ENCODE measurements at places on chromosomes 2 and 18. TPM values are rescaled to one million over a fixed set of nuclear protein-coding genes. Genes with fewer than 3 reads are reported as not detected.

DNA sequence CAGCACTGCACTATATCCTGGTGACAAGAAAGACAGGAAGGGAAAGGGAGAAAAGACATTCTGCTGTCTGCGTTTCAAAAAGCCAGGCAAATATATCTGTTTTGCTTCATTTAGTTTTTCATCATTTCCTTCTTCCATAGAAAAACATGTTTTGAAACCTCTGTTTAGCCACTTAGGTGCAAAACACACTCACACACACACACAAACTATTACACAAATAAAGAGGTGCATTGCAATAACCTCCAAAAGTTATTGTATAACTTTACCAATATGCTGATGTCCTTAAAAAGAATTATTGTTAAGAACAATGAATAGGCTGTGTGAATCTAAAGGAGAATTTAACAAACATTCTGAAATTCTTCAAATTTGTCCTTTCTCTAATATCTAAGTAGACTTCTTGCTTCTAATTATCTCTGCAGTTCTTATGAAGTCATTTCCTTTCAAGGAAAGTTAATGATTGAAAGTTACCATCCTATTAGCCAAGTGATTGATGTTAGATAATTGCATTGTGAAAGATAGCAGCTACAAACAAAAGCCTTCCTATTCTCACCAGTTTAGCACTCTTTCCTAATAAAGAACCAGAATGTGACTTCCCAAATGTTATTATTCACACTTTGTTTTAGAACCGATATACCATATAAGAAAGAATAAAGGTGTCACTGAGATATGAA, 516.7 kb downstream of the KCNJ3 start:
- DNase-seq, result no peak

DNA sequence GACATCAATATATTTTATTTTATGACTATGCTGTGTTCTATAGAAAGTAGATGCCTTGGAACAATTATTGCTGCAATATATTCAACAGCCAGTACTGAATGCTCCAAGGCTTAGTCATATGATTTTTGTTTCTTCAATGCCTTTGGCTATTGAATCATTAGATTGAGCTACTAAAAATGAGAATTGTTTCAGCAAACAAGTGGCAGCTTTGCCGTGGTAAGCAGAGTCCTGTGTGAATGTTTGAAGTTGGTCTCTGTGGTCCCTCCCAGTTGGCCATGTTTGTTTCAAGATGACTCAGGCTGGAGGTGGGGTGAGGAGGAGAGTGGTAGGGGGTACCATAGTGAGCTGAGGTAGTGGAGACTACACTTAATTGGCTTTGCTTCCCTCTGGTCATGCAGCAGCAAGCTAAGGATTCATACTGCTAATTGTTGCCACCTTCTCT, 198.6 kb upstream of the EPAS1 start:
- DNase-seq, result no peak

DNA sequence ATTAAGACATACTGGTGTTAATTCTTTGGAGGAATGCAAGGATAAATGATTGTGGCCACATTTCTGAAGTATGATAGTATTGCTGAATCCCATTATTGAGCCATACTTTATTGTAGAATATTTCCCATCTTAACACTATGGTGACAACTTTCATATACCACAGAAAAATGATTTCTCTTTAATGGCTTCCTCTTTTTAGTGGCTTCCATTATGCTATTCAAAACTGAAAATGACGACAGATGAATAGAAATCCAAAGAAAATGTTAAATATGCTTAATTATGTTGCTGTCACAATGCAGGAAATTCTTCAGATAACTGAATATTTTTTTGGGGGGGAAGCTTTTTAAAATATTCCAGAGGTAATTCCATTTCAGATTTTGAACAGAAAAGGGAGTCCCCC, 88.9 kb upstream of the TMEM200C start:
- DNase-seq, result no peak

- no peak for DNase-seq
These were observed 4.9 kb downstream of the ALPK2 start for GRCh38 chr18:58624011-58624410.

DNA sequence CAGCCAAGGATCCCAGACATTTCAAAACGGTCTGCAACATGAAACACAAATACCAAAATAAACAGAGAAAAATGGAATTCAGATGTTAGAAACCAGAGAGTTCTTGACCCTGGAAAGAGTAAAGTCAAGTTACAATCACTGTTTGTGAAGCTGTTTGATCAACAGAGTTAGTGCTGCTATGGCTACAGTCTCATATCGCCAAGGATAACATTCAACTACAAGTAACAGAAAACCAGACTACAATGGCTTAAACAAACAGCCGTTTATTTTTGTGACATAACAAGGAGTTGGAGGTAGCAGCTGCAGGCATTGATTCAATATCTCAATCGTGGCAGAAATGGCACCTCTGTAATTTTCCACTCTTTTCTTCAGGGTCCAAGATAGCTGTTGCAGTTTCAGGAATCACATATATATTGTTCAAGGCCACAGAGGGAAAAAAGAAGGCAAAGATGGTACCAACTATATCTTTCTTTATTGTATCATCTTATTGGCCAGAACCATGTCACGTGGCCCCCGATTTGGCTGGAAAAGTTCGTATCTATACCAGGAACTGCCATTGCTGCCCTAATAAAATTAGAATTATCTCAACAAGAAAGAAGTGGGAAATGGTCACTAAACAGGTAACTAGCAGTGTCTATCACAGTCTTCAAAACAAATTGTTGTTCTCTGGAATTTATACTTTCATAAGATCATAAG, 17.7 kb upstream of the HNRNPLL start:
- DNase-seq, result no peak

GRCh38 chr2:239589270-239589825, 188.5 kb upstream of the HDAC4 start:
- DNase-seq, result peak; percentile 19

- no peak for DNase-seq
These were observed 45.1 kb downstream of the RPL31 start for GRCh38 chr2:101047075-101047766.

- peak; percentile 79 for DNase-seq
These were observed 132.9 kb upstream of the MGAT5 start for GRCh38 chr2:134120733-134121630.

GRCh38 chr2:231497651-231498050, 32.6 kb downstream of the NMUR1 start:
- DNase-seq, result no peak

- no peak for DNase-seq
These were observed 229.6 kb downstream of the LPIN1 start for GRCh38 chr2:11976073-11976472.

DNA sequence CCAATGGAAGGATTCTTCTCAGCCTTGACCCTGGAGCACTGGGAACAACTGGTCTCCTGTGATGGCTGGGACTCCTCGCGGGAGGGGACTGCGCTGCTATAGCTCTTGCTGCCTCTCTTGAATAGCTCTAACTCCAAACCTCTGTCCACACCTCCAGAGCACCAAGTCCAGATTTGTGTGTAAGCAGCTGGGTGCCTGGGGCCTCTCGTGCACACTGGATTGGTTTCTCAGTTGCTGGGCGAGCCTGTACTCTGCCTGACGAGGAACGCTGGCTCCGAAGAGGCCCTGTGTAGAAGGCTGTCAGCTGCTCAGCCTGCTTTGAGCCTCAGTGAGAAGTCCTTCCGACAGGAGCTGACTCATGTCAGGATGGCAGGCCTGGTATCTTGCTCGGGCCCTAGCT, 28.8 kb downstream of the LIPG start:
- DNase-seq, result peak; percentile 72

DNA sequence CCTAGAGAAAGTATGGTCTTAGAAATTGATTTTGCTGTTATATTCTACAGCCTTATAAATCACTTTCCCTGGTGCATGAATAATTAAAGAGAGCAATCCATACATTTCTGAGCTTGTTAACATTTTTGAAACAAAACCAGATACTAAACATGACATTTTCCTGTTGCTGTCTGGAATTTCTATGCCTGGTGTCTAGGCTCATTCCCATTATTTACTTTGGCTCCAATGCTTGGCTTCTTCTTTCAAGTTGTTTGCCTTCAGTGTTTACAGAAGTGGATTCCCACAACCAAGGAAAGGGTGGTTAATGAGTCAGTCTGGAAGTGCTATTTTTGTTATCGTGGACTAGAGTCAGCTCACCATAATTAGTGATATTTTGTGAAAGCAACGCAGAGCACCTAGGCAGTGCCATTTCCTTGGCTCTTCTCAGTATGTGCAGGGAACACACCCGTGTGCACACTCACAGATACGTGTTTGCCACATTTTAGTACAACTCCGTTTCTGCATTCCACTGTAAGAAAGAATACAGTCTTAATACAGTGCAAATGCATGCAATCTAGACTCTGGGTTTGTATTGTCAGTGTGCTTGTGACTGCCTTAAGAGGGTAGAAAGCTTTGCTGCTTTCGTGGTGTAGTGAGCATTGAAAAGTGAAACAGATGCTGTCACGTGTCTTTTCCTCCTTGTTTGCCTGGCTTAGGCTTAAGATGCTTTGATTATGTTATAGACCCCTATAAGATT, 185.0 kb upstream of the RASGRP3 start:
- peak; percentile 21 for DNase-seq

- DNase-seq, result no peak
These were observed 813.7 kb upstream of the ACVR2A start for GRCh38 chr2:147030966-147031720.

- no peak for DNase-seq
These were observed 3.5 kb upstream of the NMUR1 start for GRCh38 chr2:231533777-231534125.

- DNase-seq, result no peak
These were observed 36.4 kb downstream of the REEP1 start for GRCh38 chr2:86301009-86301408.

- no peak for DNase-seq
These were observed 187.2 kb upstream of the NOL4 start for GRCh38 chr18:34411952-34412351.

DNA sequence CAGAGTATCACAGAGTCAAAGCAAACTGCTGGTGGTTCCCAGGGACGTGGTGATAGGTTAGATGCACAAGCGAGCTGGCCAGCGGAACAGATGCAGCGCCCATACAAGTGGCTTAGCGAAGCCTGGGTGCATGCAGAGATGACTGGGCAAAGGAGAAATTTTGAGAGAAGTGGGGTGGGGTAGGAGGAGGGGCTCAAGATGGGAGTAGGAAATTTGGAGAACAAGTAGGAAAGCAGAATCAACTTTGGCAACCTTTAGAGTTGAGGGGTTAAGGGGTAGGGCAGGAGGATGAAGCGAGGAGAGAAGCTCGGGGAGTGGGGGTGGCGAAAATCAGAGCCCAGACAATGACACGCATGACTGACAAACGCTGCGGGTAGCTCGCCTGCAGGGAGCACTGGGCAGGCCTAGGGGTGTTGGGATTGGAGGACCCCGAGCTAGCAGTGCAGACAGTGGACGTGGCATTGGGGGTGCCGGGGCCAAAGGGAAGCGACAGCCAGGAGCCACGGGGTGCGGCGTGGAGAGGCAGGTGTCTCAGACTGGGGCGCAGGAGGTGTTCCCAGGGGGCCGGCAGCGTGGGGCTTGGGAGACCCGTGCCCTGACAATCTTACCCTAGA, 431 bp downstream of the FAM98A start:
- no peak for DNase-seq

DNA sequence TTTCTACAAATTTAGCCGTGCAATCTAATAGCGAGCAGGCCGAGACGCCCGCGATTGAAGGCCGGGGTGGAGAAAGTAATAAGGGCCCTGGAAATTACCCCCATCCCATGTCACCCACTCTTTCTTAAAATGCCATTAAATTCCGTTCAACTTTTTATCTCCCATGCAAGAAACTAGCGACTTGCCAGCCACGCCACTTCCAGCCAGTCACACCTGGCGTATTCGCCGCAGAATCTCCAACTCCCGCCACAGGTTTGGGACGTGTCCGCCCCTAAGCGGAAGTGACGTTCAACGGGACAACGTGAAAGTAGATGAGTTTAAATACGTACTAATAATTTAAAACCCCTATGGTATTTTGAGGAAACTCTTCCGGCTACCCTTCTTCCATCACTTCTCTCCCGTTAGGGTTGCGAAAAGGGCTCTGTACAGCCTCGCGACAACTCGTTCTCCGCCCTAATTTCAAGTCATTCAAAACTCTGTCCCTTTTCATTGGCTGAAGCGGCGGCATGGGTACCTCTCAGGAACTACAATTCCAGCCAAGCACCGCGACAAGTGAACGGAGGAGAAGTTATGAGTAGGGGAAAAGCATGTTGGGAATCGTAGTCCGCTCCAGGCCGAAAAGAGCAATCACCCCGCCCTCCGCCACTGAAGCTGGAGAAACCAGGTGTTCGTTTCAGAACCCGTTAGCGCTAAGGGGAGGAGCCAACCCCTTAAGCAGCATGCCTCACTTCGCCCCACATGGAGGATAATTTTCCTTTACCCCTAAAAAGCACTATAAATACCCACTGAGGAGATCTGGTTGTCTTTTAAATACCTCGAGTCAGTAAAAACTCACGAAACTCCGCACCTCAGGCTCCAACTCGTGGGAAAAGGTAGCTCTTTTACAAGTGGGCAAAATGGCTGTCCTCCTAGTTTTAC, at the start of gene ZRANB3:
Gene ZRANB3 (minus strand): TSS at position 906 of the 918 bp plus-strand sequence.
- peak; percentile 95 for DNase-seq

DNA sequence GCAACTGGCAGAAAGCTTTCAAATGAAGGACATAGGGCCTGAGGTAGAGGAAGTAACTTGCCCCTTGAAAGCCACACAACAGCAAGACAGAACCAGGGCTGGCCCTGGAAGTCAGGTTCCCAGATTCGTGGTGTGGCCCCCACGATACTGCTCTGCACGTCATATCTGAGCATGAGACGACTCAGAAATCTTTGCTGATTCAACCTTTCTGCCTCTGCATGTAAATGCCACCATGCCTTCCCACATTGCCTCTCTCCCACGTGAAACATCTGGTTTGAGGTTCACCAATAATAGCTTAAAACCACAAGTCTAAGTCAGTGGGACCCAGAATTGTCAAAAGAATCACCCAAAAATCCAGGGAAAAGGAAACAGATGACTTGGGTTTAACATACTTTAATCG, 214.0 kb upstream of the TRIB2 start:
- no peak for DNase-seq

DNA sequence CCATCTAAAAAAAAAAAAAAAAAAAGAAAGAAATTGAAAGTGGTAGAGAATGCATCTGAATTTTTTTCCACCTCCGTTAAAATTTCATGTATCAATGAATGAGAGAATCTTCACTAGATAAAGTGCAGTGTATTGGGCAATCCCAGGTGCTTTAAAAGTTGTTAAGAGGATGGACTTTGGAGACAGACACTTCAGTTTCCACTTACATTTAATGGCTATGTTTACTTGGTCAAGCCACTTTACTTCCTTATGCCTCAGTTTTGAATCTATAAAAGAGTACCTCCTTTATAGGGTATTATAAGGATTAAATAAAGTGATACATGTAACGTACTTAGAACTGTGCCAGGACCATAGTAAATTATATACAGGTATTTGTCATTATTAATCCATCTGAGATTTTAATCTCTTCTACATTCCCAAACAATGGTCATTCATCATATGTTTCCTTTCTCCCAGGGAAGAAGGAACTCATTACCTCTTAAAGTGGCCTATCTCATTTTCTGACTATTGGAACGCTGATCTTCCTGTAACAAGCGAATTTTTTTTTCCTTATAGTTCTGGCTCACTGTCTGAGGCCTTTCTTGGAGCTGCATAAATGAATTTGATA, 29.1 kb upstream of the TANK start:
- DNase-seq, result no peak

GRCh38 chr2:167818521-167818920, 428.9 kb downstream of the STK39 start:
- DNase-seq, result no peak

The FAM228A gene
- total RNA-seq, result not detected

The RGPD3 gene
- total RNA-seq, result 0.26 TPM

The VAMP8 gene
- 312 TPM for total RNA-seq

The IL1F10 gene
- not detected for total RNA-seq

The ASXL3 gene
- 8.5 TPM for total RNA-seq

The IL18RAP gene
- 1.3 TPM for total RNA-seq

The KIAA2012 gene
- total RNA-seq, result not detected

The UGT1A10 gene
- total RNA-seq, result 43.9 TPM

The FBLN7 gene
- 0.94 TPM for total RNA-seq

The LNPK gene
- total RNA-seq, result 35.3 TPM

The NETO1 gene
- not detected for total RNA-seq

The ARHGEF33 gene
- 1.5 TPM for total RNA-seq
